ENCODE measurements at places on chromosomes 5 and 9.

- no peak for DNase-seq
Measured at GRCh38 chr5:57172466-57173318, 1.2 kb upstream of the GPBP1 start.

DNA sequence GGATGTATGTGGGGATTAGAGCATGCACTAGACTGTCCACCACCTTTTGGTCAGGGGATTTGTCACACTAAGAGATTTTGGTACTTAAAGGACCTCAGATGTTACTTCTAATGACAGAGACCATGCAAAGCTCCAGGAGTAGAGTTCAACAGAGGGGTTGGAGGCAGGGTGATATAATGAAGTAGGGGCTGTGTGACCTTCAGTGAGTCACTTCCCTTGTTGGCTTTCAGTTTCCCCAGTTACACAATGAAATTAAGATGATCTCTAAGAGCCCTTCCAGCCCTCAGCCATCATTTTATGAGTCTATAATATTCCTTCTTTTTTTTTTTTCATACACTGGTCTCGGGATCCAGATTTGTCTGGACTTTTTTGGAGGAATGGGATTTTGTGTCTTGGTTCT, 26.8 kb downstream of the GLRA1 start:
- no peak for DNase-seq

- no peak for DNase-seq
Measured at GRCh38 chr5:134503088-134503936, 22.2 kb upstream of the JADE2 start.

GRCh38 chr9:98869078-98869745, 61.7 kb downstream of the GALNT12 start:
- no peak for DNase-seq

GRCh38 chr5:118249386-118249785, 739.0 kb downstream of the DTWD2 start:
- no peak for DNase-seq

DNA sequence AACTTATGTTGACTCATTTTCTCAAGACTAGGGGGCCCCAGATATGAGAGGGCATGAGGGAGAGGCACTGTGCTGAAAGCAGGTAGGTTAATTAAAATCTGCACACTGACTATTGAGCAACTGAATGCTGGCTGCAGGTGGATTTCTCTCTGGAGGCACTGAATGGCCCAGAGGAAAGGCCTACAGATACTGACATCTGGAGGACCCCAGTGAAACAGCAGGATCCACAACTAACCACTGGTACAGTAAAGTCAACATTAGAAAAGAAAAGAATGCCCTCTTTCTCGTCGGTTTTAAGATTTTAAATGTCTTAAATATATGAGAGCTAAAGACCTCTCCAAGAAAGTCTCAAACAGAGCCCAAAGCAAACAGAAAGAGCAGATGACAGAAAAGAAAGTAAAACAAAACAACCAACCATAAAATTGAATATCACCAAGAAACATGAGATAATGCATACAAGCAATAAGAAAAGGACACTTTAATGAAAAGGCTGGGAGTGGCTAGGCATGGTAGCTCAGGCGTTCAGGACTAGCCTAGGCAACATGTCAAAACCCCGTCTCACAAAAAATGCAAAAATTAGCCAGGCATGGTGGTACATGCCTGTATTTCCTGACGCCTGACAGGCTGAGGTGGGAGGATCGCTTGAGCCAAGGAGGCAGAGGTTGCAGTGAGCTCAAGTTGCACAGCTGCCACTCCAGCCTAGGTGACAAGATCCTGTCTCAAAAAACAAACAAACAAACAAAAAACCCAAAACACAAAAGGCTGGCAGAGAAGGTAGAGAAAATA, 43.3 kb downstream of the PUM3 start:
- DNase-seq = no peak

DNA sequence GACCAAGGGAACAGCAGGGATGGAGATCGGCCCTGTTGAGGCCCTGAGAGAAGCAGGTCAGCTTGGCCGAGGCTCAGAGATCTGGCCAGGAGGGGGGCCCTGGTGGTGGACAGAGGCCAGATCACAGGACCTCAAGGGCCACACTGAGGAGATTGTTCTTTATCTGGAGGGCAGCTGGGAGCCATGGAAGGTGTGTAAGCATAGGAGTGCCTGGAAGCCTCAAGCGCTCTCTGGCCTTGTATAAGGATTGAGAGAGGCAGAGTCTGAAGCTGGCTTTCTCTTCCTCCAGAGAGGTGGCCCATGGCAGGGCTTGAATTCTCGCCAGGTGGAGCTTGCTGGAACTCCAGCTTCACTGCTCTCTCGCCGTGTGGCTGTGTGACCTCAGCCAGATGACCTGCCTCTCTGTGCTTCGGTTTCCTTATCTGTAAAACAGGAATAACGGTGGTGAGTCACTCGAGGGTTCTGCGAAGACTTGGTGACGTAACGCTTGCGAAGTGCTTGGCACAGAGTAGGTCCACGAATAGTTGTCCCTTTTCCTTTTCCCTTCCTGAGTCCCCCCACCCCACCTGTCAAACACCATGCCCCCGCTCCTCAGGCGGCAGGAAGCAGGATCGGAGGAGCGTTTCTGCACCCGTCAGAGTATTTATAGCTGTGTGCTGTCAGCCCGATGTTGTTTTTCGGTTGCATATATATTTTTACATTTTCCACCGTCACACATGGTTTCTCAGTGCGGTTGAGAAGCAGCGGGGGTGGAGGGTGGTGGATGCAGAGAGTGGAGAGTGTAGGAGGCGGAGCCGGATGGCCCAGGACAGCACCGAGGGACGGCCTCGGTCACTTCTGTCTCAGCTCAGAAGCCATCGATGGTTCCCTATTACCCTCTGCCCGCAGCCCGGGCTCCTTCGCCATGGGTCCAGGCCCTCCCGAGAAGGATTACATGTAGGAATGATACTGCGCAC, 17.0 kb upstream of the CRB2 start:
- no peak for DNase-seq

- DNase-seq = no peak
Measured at GRCh38 chr9:133496861-133497842, 18.3 kb upstream of the SLC2A6 start.

DNA sequence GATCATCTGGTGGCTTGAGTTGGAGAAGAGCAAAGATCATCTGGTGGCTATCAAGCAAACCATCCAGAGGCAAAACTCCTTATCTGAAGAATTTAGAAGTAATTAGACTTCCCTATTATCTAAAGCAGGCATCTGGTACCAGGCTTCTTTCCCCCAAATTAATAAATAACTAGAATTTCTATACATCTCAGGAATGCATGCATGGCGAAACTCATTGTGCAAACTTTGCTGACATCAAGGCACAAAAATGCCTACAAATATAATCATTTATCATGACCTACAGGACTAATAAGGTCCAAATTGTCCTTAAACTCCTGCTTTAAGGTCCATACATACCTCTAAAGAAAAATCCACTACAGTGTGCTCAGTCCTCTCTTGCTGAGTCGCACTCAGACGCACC, 6.0 kb downstream of the OR13D1 start:
- no peak for DNase-seq

DNA sequence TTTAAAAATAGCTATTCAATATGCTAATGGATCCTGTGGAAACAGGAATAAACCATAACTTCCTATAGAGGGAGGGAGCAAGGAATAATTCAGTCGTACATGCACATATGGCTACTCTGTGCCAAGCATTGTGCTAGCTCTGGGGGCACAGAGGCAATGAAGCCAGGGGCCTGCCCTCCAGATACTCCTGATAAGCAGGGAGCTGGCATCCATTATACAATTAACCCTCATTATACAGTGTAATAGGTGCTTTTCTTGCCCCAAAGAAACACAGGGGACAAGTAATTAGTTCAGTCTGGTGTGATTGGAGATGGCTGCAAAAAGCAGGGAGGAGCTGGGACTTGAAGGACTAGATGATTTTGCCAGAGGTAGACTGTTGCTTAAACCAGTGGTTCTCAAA, 200.4 kb downstream of the SREK1 start:
- no peak for DNase-seq

DNA sequence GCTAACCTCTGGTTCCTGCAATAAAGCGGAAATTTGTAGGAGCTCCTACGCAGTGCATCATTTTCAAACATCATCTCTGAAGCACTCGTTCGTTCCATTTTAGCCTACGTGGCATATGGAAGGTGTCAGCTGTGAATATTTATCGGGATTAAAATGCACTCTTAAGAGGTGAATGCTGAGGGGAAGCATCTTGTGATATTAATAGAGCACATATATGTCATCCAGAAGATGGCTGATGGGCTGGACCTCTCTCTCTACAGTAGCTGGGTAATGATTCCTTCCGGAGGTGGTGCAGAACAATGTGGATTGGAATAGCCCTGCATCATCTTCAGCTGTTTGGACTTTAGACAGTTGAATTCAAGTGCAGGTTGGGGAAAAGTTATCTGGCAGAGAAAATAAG, 478.7 kb downstream of the DMAC1 start:
- no peak for DNase-seq

DNA sequence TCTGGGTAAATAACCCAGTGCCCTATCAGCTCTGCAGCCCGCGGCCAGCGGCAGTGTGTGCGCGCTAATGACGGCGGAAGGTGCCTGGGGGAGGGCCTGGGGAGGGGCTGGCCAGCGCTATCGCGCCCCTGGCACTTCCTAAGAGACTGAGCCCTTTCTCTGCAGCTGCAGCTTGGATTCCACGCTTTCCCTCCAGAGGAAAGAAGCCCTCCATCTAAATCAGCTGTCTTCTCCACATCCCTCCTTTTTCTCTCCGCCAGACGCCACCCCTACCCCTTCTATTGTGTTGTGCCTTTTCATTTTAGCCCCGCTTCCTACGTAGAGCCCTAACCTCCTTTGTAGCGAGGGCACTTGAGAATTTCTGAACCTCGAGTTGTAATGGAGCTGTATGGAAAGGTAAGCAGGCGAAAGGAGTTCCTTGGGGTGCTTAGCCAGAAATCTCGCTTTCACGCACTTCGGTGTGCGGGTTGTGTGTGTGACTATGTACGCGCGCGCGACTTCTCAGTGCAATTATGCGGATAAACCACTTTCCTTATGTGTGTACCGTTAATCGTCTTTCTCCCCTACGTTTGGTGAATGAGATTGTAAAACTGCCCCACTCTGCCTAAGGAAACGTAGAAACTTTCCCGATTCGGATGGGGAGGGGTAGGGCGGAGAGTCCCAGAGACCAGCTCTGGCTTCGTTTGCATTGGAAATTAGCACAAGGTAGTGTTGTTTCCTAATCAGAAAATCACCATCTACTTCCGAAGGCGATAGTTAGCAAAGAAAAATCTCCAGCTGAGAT, 664 bp upstream of the RAB3C start:
- peak; percentile 45 for DNase-seq

- DNase-seq = no peak
Measured at GRCh38 chr9:137058521-137059234, 4.8 kb upstream of the ENTPD2 start.

DNA sequence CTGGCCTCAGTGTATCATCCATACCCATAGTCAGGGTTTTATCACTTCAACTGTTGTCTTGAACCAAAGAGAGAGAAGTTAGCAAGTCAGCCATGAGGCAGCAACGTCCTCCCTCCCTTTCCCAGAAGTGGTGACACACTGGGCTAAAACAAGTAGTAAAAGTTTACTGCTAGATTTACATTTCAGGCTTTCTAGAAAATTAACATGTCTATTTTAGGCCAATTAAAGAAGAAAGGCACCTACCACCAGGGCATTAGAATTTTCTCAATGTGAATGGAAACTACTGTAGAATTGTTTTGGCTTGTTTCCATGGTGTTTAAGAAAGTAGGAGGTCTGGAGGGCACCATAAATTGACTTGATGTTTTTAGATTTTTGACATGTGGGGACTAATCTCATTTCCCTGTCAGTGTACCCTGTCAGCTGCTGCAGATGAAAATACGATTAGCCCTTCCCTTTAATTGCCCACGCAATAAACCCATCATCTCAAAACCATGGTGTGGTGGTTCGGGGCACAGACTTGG, 121.8 kb upstream of the ELL2 start:
- no peak for DNase-seq

- DNase-seq = no peak
Measured at GRCh38 chr5:6568383-6568782, 64.5 kb downstream of the NSUN2 start.

- DNase-seq = no peak
Measured at GRCh38 chr5:5881294-5881693, 458.8 kb downstream of the ICE1 start.

DNA sequence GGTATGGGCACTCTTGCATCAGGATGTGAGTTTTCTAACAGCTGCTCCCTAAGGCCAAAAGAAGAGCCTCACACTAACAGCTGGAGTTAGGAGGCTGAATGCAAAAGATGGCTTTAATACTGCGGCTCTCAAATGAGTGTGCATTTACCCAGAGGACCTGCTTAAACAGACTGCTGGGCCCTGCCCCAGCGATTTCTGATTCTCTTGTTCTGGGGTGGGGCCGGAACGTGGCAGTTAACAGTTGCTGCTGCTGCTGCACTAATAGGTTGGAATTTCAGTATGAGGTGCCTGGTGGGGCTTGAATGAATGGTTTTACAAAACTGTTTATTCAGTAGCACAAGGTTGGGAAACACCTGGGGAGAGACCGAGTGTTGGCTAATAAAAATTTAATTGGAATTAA, 26.1 kb downstream of the HMGCR start:
- DNase-seq = no peak

Measured in NCI-H187 treated with DMSO at 0.1 percent for 48 hours (cell line).